ENCODE measurements at places on chromosomes 1 and 21.

GRCh38 chr1:197995408-197996258 lies 78.5 kb downstream of the LHX9 start:
- DNase-seq, result no peak

GRCh38 chr1:185096531-185096930 lies 51.2 kb downstream of the RNF2 start:
- DNase-seq, result no peak

- no peak for DNase-seq
Observed at GRCh38 chr1:175597969-175598765, 145.2 kb downstream of the TNR start.

DNA sequence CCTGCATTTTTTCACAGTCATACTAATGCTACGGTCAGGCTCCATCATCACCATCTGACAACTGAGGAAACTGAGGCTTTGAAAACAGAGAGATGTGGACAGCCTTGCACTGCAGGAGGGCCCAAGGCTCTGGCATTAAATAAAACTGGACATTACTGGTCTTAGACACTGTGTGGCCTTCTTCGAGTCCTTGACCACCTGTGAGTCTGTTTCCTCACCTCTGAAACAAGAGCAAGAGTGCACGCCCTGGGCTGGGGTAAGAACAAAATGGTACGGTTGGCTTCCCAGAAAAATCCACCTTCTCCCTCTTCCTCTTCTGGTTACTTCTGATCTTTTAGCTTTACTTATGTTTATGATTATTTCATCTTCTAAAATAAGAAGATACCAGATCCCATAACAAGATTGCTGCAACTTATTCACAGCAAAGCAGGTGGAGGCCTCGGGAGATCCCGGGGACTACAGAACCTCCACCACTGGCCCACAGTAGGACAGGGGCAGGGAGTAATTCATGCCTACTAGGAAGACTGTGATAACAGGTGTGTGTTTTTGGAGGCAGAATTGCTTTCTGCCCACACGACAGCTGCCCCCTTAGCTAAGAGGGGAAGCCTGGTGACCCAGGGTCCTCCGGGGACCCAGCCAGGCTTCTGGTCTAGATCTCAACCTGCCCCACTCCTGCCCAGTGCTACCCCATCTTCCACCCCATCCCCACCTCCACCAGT lies 156.4 kb upstream of the EDN2 start:
- no peak for DNase-seq

GRCh38 chr1:88145752-88146151 lies 538.3 kb upstream of the PKN2 start:
- no peak for DNase-seq

GRCh38 chr1:26127235-26128163 lies 15.9 kb downstream of the PDIK1L start:
- DNase-seq, result no peak

GRCh38 chr1:153962088-153963029 lies 978 bp downstream of the SLC39A1 start:
- no peak for DNase-seq

GRCh38 chr1:173392895-173393658 lies 84.1 kb upstream of the PRDX6 start:
- no peak for DNase-seq

DNA sequence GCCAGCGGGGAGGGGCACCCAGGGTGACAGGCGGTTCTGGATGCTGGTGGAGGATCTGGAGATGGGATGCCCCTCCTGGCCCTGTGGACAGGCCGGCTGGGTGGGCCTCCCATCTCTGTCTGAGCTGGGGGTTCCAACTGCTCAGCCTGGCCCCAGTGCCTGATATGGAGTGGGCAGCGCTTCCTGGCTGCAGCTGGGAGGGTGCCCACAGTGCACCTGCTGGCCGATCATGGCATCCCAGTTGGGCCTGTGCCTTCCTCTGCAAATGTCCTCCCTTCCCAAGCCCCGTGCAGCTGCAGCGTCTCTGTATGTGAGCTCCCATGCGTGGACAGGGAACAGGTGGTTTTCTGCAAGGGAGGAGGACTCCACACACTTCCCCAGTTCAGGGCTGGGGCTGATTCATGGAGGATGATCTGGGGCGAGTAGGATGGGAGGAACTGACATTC lies 2.1 kb downstream of the PFKL start:
- no peak for DNase-seq

- DNase-seq, result no peak
Observed at GRCh38 chr1:113834716-113835115, 22.4 kb upstream of the RSBN1 start.

- DNase-seq, result no peak
Observed at GRCh38 chr1:61436491-61437120, 288.3 kb downstream of the TM2D1 start.

DNA sequence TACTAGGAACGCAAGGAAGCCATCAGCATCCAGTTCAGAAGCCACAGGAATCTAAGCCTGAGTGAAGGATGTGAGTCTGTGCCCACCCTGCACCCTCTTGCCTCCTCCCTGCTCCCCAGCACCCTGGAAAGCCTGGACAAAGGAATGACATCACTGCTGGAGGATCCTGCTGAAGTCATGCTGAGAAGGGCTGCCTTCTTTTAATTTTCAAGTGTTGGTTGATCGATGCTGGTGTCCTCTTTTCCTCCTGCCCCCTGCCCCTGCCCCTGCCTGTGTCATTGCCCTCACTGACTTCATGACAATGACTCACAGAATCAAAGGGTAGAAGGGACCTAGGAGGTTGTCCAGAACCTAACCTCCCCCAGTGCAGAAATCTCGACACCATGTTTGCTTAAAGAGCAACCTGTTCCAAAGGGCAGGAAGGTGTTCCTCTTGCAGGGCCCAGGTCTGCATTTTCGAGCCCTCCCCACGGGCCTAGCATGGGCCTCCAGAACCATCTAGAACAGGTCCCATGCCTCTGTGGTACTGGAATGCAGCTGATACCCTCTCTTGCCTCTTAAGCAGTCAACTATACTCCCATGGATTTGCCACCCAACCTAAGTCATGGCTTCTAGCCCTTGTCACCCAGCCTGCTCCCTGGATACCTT lies 9.6 kb downstream of the DHRS3 start:
- no peak for DNase-seq

DNA sequence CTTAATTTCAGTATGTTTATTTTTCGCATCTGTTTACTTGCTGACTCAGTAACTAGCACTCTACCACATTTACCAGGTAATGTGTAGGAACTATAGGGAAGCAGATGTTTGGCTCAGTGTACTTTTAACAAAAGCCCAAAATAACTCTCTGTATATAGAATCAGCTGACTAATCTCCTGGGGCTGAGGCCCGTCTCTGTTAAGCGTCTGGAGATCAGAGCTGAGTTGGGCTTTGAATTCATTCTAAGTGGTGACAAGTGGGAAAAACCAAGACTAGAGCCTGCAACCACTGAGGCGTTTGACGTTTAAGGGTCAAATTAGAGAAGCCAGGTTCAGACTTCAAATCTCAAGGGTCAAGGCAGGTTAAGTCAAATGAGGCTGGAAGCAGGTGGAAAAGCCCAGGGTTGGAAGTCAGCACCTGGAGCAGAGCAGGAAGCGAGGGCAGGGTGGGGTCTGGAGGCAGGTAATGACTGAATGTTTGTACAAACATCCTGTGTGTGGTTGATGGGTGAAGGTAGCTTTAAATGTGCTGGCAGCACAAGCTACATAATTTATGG lies 56.8 kb upstream of the LYST start:
- DNase-seq, result no peak

DNA sequence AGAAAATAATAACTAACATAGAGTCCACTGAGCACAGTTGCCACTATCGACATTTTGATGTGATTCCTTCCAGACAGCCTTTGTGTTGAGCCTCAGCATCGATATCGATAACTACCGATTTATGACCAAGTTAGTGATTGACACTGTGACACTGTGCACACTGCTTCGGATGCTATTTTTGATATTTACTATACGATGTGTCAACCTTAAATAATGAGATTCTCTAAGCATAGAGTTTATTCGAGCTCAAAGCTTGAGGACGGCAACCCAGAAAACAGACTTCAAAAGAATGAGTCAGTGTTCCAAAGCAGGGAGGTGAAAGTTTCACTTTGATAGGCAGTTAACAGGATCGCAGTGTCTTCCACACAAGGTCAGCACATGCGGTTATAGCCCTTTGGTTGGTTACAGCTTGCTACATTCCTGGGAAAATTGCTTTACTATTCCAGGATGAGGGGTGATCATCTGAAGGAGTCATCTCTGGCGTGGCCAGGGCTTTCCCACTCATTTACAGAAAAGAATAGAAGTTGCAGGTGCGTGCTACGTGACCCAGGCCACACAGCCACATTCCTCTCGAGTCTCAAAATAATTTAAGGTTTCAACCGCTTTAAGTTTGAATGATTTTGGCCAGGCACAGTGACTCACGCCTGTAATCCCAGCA lies 53.6 kb upstream of the EFHD2 start:
- DNase-seq, result no peak

- DNase-seq, result no peak
Observed at GRCh38 chr1:201127755-201128455, 921 bp upstream of the ASCL5 start.

DNA sequence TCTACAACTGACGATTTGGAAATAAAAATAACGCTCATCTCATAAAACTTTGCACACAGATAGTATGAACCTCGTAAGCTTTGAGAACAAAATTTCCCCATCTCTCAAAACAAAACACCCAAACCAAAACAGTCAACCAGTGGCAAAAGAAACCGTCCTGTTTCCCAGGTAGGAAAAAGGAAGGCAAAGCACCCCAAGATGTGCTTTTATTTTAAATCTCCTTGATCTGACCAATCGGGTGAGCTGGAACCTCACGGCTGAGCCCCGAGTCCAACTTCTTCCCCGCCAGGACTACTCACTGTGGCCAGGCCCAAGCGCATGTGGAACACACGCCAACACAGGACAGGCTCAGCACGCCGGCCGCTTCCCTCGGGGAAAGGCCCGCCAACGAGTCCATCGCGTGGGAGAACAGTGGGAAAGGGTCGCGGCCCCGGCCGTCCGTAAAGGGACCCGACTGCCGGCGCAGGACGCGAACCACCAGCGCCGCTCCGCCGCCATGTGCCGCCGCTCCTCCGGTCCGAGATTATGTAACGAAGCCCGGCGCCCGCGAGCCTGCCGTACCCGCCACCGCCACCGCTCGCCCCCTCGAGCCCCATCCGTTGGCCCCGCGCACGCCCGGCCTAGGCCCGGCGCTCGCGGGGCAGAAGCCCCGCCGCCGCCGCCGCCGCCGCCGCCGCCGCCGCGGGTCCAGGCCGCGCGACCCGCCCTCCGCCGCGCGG lies 759 bp downstream of the AHCTF1 start:
- no peak for DNase-seq

- no peak for DNase-seq
Observed at GRCh38 chr1:58881471-58881994, 97.7 kb upstream of the JUN start.

- DNase-seq, result no peak
Observed at GRCh38 chr1:25080294-25081209, 150.5 kb upstream of the RUNX3 start.

GRCh38 chr1:16724718-16725438 lies 15.4 kb upstream of the RNU1-4 start:
- no peak for DNase-seq

DNA sequence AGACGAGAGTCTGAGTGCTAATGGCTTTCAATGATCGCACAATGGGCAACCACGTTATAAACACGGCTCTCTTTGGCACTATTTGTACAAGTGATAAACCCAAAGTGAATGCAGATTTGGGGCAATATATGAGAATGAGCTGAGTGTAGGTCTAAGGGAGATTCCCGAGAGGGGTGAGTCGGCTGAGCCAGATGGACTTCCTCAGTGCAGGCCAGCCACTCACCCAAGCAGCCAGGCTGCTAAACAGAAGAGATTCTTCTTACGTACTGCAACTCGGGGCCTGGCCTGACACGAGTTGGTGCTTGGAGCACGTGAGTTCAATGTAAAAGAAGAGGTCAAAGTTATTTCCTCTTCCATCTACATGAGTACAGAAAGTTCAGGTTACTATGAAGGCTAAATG lies 6.2 kb upstream of the MIXL1 start:
- DNase-seq, result no peak

Measured in cortex of kidney (tissue), 1 donor.